ENCODE measurements at places on chromosomes 5 and 9.

DNA sequence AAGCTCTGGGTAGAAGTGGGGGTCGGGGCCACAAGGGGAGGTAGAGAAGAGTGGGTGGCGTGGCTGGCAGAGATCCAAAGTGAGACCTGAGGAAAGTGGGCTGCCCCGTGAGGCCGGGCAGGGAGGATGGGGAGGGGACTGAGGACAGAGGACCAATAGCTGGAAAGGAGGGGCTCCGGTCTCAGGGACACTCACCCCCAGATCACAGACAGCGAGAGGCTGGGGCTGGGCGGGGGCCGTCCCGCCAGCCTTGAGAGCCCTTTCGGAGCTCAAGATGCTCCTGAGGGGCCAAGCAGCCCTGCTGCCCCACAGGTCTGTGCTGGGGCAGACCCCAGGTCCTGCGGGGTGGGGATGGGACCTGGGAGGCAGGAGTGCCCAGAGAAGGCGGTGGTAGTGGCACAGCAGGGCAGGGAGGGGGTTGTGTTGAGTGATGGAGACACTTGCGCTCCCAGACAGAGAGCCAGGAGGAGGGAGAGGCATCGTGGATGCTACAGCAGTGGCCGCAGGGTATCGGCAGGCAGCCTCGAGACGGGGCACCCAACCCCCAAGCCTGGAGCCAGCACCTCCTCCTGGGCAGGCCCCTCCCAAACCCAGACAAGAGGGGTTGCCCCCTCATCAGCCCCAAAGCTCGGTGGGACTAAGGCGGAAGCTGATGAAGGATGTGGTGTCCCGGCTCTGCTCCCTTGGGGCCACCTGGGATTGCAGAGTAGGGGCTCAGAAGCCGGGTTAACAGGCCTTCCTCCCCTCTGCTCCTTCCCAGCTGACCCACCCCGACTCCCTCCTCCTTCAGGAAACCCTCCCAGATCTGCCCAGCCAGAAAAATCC is 3.4 kb downstream of the SARDH start:
- no peak for DNase-seq

GRCh38 chr9:129028192-129028966 is at the start of gene SH3GLB2:
Gene SH3GLB2, minus strand, starts transcription at chr9:129028331. Its CDS starts 177 bp downstream, at chr9:129028154.
- DNase-seq: peak; percentile 93

DNA sequence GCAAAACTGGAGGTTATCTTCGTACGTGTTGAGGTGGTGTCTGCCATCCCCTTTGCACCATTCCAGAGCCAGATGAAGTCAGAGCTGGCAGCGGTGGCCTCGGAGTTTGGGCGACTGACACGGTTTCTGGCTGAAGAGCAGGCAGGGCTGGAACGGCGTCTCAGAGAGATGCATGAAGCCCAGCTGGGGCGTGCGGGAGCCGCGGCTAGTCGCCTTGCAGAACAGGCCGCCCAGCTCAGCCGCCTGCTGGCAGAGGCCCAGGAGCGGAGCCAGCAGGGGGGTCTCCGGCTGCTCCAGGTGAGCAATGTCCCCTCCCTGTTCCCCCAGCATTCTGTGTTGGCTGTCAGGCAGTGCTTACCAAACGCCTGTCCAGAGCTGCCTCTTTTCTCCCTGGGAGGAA is 9.5 kb downstream of the TRIM41 start:
- DNase-seq: no peak

DNA sequence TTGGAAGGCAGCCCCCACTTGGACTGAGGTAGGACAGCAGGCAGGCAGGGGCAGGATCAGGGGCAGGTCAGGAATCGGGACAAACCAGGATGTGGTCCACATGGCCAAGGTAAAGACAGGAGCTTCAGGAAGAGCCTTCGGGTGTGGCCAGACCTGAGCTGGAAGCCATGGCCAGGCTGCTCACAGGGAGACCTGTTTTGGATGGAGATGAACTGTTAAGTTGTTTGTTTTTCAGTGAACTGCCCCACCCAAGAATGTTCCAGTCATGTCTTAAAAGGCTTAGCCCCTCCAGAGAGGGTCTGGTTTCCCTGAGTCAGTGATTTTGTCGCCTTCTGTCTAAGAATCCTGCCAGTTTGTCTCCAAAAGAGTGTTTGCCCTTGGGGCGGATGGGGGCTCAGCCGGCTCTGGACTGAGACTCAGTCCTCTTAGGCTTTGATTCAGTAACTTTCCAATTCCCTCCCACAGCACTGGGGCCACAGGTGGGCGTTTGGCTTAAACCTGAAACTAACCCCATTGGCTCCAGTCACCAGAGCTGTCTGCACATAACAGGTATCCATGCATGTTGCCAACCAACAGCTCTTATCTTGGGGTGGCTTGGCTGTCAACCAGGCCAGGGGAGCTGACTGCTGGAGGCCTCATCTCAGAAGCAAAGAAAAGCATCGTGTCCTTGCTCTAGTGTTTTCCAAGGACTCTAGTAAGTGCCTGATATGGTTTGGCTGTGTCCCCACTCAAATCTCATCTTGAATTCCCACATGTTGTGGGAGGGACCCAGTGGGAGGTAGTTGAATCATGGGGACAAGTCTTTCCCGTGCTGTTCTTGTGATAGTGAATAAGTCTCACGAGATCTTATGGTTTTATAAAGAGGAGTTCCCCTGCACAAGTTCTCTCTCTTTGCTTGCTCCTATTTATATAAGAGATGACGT is 11.3 kb upstream of the ANKH start:
- no peak for DNase-seq

- DNase-seq: no peak
These were observed 203.8 kb upstream of the ACO1 start for GRCh38 chr9:32180597-32180996.

- DNase-seq: no peak
These were observed 108.9 kb downstream of the IZUMO3 start for GRCh38 chr9:24436761-24437160.

DNA sequence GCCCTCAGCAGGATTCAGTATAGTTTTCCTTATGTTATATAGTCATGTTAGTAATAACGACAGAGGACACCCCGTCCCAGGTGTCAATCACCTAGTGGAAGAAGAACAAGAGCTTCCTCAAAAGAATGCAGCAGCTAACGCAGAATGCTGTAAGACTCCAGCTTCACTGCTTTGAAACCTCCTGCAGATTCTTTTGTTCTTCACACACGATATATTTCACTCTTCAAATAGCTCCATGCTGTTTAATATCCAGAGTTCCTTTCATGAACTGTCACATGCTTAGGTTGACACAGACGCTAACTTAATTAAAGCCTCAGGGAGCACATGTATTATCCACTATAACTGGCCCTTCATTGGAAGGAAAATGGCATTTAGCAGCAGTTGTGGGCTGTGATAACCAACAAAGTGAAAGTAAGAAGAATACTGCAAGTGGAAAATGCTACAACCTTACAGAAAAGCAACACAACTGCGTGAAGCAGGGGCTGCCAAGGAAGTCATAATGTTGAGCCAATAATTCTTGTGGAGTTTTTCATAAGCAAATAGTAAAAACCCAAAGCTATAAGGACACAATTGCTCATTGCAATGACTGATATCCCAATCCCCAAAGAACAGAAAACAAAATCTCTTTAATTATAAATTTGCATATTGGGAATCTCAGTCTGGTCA is 387.5 kb downstream of the PLK2 start:
- no peak for DNase-seq

- no peak for DNase-seq
These were observed 73.7 kb downstream of the UBE2QL1 start for GRCh38 chr5:6522331-6522730.

GRCh38 chr9:101235105-101235866 is 149.5 kb downstream of the BAAT start:
- DNase-seq: no peak

DNA sequence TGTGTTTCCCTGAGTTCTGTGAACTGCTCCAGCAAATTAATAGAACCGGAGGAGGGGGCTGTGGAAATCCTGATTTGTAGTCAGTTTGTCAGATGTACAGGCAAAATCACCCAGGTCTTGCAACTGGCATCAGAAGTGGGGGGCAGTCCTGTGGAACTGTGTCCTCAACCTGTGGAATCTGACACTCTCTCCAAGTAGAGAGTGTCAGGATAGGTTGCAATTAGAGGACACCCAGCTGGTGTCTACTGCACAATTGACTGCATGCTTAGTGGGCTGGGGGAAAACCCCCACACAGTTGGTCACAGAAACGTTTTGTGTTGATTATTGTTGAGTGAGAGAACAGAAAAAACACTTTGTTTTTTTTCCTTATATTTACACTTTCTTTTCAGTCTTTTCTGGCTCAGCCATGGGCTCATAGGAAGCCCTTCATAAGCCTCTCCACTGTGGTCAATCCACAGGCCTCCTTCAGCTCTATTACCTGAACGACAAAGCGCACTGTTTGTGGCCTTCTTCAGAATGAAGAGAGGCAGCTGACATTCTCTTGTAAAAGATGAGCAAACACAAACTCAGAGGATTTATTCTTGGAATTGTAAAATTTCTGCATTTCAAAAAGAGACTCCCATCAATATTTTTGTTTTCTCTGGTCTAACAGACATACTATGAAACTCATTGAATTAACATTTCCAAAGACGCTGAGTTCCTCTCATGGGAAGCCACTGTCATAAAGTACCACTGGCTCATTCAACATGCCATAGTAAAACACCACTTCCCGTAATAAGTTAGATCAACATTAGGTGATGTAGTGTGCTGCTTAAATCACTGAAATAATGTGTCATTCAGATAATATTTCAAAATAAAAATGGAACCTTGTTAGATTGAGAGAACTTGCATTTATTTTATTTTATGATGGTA is 348.9 kb upstream of the RFX3 start:
- DNase-seq: no peak

GRCh38 chr9:127185181-127185580 is 62.7 kb upstream of the ANGPTL2 start:
- no peak for DNase-seq

DNA sequence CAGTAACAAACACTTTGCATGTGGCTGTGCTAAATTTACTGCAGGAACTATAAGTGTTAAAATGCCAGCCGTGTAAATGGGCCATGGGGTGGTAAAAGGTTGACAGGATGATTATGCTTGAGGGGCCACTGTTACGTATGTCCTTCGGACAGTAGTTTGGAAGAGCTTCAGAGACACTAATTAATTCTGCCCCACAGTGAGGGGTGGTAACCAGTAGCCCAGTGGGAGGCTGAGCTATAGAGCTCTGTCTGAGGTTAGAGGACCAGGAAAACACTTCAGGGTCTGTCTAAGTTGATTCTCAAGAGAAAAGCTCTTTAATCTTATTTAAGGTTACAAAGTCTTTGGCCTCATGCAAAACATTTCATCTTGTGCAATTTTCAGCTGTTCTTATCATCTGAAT is 176.6 kb downstream of the DMRTA1 start:
- DNase-seq: no peak

DNA sequence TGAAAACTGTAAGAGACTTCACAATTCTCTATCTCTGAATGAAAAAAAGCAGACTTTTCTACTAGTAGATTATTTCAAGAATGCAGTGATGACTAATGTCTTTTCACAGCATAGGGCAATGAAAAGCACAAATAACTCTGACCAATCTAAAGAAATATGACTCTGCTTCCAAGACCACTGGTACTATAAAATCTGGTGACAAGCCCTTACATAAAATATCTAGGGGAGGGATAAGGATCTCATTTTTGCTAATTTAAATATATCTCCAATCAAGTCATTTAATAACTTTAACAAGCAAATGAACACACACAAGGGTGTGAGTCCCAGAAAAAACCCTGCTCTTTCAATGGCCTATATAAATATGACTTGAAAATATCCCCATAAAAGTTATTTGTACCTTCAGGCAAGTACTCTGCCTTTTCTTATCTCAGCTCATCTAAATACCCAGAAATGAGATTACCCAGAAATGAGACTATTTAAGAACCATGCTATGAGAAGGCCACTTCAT is 105.2 kb downstream of the GNAQ start:
- no peak for DNase-seq

DNA sequence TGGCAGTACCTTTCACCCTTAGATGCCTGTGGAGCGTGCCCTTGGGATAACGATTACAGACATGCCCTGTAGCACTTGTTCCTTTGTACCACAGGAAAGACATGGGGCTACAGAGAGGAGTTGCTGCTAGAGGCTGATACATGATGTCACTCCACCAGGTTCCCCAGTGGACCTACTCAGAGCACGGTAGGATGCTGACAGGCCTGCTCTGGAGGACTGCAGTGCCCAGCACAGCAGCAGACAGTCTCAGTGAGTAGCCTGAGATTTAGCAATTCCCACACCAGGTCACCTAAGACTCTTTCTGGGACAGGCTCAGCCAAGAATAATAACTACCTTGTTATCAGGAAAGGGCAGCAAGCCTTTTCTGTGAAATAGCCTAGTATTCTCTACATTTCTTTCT is 28.8 kb downstream of the PDE4D start:
- DNase-seq: no peak

DNA sequence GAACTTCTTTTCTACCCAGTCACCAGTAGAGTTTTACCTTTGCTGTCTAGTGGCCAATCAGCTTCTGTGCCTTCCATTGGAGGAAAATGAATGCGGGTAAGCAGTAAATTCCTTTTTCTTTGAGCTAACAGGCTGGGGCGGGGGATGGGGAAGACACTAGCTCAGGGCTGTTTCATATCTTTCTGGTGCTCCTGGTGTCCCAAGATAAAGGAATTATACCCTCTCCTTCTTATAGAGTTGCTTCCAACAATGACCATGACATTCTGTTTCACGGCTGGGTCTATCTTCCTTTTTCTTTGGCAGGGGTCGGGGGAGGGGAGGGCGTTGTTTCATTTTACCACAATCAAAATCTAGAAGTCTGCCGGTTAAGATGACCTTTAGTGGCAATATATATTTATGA is 51.2 kb upstream of the RPS23 start:
- no peak for DNase-seq

DNA sequence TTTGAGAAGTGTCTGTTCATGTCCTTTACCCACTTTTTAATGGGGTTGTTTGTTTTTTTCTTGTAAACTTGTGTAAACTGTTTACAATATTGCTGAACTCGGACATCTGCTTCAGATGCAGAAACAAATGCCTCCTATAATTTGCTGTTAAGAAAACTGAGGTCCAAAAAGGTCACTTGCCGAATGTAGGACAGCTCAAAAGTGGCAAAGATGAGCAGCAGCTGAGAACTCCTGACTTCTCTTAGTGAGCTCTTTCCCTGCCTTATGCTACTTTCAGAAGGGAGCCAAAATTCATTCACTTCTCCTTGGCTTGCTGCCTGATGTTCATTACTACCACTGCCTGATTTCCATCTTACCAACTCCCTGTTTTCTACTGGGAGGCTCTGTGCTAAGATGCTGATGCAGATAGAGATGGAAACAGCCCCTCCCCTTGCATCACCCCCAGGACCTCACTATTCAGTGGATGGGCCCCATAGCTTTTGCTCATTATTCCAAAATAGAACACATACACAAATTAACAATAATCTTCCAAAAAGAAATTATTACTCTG is 60.1 kb downstream of the SEMA6A start:
- no peak for DNase-seq

All from stimulated activated CD8-positive, alpha-beta memory T cell treated with anti-CD3 and anti-CD28 coated beads, Interleukin-4, amount 100 ng/mL, for 1 hour (primary cell).